ENCODE measurements at places on chromosomes 12 and 14.

DNA sequence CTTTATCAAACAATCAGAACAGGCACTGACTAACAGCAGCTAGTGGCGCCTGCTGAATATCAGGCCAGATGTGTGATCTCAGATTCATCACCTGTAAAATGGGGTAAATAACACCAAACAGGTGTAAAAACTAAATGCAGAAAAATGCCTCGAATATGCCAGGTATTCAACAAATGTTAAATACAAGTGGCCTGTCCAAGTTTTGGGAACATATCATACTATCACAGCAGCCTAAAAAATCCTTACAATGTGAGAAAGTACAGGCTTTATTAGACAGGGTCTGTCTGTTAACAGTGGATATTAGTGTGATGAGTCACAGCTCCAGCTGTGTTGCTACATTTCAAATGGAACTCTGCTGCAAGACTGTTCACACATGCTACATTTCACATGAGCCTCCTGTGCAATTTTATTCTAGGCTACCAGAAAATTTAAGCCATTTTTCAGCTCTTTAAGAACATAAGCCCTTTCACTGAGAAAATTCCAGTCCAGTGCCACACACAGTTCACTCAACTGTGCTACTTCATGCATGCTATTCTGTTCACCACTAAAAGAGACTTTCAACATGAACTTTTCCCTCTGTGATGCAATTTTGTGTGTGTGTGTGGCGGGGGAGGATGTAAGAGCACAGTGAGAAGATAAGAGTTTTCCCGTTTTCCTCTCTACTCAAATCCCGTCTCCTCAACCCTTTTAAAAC, 56.7 kb downstream of the MSRB3 start:
- no peak for DNase-seq

DNA sequence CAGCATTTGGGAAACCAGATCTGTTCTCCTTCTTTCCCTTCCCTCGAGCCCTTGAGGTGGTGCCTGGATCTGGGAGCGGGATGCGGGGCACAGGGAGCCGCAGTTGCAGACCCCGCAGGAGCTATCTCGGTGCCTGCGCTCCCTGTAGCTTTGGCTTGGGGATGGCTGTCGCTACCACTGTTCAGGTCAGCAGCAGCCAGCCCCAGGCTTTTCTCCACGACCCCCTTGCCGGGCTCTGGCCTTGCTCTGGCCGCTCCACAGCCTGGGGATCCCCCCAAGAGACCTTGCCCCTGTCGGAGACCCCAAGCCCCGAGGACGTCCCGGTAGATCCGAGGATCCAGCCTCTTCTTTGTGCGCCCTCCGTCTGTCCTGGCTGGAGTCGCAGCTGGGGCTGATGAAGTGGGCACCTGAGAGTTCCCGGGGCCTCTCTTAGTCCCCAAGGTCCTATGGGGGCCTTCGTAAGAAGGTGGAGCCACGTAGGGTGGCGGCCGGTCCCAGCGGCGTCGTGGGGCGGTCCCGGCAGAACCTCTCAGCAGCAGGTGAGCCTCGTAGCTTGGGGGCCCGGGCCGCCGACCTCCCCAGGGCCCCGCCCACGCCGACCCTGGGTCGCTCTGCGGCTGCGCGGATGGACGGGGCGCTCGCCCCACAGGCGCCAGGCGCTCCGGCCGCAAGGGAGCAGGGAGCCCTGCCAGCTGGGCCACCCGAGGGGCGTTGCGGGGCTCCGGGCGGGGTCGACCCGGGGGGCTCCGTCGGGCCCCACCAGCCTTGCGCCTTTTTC, 1.3 kb downstream of the DDN start:
- DNase-seq, result no peak

DNA sequence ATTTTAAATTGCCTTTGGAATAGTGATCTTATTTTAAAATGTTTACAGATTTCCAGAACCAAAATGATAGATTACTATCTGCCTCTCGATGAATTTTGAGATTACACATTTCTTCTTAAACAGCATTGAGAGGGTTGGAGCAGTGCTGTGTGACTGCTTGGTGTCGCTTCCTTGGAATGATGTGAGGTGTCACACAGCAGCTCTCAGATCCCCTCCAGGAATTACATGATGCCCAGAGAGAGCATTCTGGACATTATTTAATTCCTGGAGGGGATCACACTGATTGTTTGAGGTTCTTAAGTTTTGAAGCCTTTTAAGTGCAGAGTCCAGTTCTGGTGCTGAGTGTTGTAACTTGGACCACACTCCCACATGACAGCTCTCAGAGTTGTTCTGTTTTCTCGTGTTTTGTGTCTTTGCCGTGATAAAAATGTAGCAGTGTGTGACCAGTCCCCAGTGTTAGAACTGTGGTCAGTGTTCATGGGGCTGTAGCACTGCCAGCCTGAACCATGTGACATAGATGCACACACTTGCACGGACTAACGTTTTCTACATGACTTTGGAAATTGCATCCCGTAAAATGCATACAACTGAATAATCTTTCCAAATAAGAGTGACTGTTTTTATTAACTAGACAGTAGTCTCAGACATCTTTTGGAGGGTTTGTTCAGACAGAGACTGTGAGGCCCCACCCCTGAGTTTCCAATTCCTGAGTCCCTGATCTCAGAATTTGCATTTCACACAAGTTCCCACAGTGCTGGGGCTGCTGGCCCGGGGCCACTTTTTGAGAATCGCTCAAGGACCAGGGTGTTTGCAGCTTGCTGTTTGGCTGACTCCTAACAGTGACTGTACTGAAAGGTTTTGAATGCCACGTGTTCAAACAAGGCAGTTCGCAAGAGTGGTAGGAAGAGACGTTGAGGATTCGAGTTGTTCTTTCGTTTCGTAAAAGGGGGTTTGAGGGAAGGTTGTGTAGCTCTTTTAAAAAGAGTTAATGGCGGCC, 26.0 kb downstream of the XRCC3 start:
- peak; percentile 36 for DNase-seq

GRCh38 chr14:68800390-68800789, 7.5 kb upstream of the ZFP36L1 start:
- DNase-seq, result no peak

GRCh38 chr12:93094988-93095737, 166.1 kb upstream of the EEA1 start:
- DNase-seq, result no peak

Measured in nucleus accumbens (tissue), 56 donors.